NCI-H460 (cell line): ENCODE measurements at places on chromosomes 1 and 21. TPM values are rescaled to one million over a fixed set of nuclear protein-coding genes. Genes with fewer than 3 reads are reported as not detected.

Gene MPL
- not detected in 2 replicates for total RNA-seq

Gene IL23R
- total RNA-seq, result not detected in 2 replicates

Gene KRTAP19-1
- total RNA-seq, result not detected in 2 replicates

Gene IL19
- not detected in 2 replicates for total RNA-seq

Gene NHLH1
- total RNA-seq, result 0.27 TPM in 1 of 2 replicates, not detected in the other

Gene POU3F1
- not detected in 2 replicates for total RNA-seq

Gene CDK18
- 0.06 and 0.27 TPM in 2 replicates for total RNA-seq

Gene RNF223
- 0.20 TPM in 1 of 2 replicates, not detected in the other for total RNA-seq

Gene ENTREP3
- total RNA-seq, result 12.6 and 16.6 TPM in 2 replicates
